ENCODE measurements at places on chromosomes 6 and 20.
A peak's percentile ranks its signal among the peaks of the same experiment; 100 is the strongest.

DNA sequence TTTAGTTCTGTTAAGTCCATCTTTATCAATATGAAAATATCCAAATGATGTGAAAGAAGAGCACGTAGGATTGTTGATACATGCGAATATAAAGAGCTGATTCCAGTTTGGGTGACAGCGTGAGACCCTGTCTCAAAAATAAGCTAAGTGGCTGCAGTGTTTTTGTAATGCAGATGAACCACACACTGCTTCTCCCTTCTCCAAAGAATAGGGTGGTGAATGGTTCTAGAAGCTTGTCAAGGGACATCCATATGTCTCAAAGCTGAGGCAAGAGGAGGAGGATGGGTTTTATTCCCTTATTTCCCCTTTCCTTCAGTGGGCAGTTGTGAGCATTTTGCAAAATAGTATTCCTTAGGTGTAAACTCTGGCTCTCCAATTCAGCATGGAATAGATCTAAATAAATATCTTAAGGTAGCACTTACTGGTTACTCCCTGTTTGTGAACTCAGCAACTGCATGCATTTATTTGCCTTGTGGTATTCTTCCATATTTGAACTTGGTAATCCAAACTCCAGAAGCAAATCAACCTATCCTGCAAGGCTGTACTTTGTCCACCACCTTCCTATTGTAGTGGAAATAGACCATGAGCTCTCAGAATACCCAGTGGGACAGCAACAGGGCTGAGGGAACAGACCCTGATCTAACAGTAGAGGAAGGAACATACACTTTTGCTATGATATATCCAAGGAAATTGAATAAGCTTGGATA is 38.0 kb downstream of the XRN2 start:
- no peak for DNase-seq

GRCh38 chr6:132733283-132733682 is 19.4 kb upstream of the VNN1 start:
- DNase-seq, result peak; percentile 31

GRCh38 chr6:55568808-55569439 is 10.1 kb downstream of the HMGCLL1 start:
- no peak for DNase-seq

DNA sequence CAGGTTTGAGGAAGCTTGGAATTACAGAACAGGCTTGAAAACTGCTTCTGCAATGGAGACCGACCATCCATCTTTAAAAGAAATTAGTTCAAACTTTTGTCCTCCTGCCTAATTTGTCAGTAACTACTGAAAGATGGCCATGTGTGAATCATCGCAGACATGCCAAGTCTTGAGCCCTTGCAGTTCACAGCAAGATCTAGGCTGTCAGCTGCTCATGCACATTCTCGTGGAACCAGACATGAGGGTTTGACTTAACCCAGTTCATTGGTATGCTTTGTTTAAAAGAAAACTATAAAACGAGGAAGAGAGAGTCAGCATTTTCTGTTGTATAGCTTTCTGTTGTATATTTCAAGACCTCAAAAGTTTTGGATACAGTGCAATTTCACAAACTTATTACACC is 74.0 kb upstream of the SAMD5 start:
- no peak for DNase-seq

DNA sequence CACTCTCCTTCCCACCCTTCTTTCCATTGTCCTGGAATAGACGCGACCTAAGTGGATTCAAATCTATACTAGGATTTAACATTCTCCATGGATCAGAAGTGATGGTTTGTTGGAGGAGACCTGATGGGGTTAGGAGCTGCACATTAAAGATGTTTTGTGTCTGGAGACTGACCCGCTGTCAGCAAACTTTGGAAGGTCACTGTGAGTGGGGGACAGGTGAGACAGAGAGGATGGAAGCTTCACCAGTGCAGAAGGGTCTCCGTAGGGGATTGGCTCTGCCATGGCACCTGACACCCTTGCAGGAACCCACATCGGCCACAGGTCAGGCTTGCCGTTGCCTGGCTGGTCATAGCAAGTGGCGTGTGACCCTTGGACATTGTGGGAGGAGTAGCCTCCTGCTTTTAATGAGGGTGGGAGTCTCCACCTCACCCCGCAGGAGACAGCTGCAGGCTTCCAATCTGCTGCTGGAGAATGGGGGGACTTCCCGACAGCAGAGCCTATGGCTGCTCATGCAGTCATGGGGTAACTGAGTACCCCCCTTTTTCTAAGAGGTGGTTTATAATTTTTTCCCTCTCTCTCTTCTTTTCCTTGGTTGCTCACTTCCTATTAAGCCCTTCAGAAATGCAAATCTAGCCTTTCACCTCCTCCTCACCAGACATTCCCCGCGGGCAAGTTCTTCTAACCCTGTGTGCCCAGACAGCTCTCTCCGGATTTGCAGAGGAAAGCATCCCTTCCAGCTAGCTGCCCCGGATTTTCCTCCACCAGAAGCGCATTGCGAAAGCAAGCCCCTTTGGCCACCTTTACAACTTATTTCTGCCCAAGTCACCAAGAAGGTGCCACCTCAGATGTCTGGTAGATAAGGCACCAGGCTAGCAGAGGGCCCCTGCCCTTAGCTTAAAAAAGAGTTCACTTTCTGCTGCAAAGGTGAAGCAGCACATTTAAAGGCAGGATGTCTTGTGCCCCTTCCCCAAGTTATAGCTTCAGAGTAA is 53.5 kb downstream of the DACT2 start:
- DNase-seq, result no peak

DNA sequence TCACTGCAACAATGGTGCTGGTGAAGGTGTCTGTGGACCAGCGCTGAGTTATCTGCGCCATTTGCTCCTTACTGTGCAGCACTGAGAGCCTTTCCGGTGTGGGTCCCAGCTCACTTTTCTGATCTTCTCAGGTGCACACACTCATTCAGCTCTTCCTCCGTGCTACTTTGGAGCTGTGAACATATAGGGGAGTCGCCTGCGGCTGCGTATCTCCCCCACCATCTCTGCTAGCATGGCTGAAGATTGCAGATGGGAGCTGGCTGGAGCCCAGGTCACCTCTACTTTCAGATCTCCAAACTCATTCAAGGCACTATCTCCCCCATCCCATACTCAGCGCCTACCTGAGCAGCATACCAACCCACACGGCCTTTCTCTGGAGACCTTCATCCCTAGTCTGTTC is 96.9 kb downstream of the DHX35 start:
- DNase-seq, result no peak

DNA sequence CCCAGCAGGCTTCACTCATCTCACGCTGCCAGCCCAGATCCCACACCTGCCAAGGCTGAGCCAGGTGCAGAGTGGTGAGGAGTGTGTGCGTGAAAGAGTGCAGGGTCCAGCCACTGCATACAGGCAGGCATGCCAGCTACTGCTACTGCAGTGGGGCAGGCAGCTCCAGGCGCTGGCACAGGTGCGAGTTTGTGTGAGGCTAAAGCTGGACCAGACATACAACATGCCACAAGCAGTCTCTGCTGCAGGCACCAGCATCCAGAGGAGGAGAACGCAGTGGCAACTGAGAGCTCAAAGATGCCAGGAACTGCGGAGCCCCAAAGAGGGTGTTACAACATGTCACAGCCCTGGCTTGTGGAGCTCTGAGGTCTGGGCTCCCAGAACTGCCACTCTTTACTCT is 149.8 kb downstream of the EYS start:
- DNase-seq, result no peak

DNA sequence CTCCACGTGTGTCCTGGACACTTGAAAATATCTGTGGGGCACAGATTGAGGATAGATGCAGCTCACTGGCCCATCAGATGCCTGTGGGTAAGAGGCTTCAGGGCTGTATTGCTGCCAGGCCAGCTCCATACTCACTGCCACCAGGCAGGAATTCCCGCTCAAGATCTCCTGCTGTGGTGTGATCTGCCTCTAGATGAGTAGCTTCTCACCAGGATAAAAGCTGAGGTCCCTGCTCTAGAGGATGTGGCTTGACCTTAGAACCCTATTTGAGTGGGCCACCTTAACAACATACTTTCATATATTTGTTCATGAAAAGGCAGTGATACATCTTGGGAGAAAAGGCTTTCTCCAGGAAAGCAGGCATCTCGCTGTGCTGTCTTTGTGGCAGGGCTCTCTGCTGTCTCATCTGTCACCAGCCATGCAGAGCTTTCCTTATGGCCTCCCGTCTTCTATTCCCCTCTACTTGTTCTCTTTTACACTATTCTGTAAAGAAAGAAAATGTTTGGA is 165.7 kb upstream of the RNF217 start:
- no peak for DNase-seq

- no peak for DNase-seq
Observed at GRCh38 chr6:10441004-10441654, 26.3 kb upstream of the TFAP2A start.

- DNase-seq, result peak; percentile 97
Observed at GRCh38 chr6:166342349-166343149, at the start of gene SFT2D1. Gene SFT2D1 (minus strand): TSS chr6:166342545. CDS start chr6:166342481, 64 bp downstream.

DNA sequence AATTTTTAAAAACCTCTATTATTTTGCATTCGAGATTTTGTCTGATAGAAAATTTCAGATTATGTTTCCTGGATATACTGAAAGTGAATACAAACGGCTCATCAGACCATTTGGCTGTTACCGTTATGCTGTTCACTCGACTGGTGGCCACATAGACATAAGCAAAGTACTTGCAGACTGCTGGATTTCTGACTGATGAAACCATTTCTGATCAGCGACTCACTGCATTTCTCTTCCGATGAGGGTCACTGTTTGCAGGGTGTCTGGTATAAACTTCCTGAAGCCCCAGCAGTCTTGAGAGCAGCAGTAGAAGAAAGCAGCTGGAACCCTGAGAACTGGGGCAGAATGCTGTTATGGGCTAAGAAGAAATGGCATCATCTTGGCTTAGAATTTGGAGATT is 17.7 kb downstream of the SNX9 start:
- DNase-seq, result no peak

- DNase-seq, result peak; percentile 20
Observed at GRCh38 chr20:7980332-7981046, 39.1 kb downstream of the TMX4 start.

DNA sequence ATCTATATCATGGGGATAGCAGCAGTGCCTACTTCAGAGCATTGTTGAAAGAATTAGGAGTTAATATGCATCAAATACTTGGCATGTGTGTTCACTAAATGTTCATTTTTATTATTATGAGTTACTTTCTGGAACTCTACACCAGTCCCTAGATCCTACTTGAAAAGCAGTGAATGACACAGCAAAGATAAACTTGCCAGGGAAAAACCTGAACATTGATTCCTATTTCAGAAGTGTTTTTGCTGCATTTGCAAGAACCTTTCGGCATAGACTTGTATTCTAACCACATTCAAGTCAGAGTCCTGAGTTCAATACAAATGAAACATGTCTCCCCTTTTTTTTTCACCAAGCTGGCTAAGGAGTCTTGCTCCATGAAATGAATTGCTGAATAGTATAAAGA is 187.4 kb upstream of the TAB2 start:
- peak; percentile 25 for DNase-seq

- DNase-seq, result no peak
Observed at GRCh38 chr6:22082218-22082617, 214.6 kb downstream of the PRL start.

GRCh38 chr20:11447371-11448100 is 470.2 kb upstream of the BTBD3 start:
- no peak for DNase-seq

GRCh38 chr6:105838171-105838570 is 248.0 kb upstream of the PRDM1 start:
- DNase-seq, result no peak

GRCh38 chr6:110340392-110340965 is 17.7 kb downstream of the METTL24 start:
- no peak for DNase-seq

DNA sequence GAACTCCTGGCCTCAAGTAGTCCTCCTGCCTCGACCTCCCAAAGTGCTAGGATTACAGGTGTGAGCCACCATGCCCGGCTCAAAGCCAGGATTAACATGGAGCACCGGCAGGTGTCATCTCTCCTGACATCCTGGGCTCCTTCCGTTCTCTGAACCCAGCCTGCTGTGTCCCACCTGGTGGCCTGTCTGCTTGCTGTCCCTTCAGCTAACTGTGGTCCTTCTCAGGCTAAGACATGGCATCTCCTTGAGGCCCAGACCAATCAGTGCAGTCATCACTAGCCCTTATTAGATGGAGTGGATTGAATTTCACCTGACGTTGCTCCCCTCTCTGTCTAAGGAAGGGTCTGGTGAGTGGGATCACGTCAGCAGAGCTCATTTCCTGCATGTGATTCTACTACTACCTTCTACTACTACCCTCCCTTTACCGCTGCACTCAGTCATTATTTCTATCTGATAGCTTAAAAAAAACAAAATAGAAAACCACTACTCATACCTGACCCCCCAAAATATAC is 28.0 kb upstream of the SYNJ2 start:
- no peak for DNase-seq

GRCh38 chr6:1576711-1577110 is 33.0 kb upstream of the FOXC1 start:
- no peak for DNase-seq

DNA sequence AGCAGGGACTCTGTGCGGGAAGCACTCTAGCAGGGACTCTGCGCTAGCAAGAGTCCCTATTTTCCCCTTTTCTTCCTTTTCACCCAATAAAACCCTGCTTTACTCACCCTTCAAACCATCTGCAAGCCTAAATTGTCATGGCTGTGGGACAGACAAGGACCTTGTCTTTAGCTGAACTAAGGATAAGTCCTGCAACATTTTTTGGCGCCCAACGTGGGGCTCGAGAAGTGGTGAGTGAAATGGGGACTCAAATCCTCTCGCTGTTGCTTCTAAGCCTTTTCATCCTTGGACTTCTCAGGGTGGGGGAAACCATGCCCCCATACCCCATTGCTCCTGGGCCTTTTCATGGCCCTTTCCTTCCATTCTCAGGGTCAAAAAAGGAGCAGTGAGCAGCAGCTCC is 46.4 kb downstream of the IMPG1 start:
- no peak for DNase-seq

DNA sequence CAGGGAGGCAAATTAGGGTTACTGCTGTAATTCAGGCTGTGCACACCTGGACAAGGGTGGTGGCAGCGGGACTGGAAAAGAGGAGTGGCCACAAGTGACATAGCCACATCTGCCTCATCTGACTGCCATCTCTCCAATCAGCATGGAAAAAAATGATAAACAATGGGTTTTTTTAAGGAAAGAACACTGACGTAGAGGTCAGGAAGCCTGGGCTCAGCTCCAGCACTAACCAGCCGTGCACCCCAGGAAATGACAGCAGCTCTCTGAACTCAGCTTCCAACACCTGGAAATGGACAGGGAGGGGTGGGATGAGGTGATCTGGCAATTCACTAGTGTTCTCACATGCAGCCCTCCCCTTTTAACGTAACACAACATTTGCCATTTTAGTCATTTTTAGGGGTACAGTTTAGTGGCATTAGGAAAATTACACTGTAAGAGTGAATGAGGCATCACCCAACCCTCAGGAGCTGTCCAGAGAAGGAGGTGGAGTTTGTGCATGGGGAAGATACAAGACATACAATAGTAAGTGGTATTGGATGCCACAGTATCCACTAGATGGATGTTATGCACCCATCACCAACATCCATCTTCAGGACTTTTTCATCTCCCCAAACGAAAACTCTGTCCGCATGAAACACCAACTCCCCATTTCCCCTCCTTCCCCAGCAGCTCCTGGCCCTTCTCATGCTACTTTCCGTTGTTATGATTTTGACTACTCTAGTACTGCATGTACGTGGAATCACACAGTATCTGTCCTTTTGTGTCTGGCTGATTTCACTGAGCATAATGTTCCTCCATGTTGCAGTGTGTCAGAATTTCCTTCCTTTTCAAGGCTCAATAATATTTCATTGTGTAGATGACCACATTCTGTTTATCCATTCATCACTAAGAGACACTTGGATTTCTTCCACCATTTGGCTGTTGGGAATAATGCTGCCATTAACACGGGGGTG is 215.5 kb upstream of the ECI2 start:
- no peak for DNase-seq

GRCh38 chr6:78462728-78463127 is 404.6 kb upstream of the IRAK1BP1 start:
- no peak for DNase-seq
